ENCODE measurements at places on chromosomes 7 and 10. TPM values are rescaled to one million over a fixed set of nuclear protein-coding genes. Genes with fewer than 3 reads are reported as not detected.

DNA sequence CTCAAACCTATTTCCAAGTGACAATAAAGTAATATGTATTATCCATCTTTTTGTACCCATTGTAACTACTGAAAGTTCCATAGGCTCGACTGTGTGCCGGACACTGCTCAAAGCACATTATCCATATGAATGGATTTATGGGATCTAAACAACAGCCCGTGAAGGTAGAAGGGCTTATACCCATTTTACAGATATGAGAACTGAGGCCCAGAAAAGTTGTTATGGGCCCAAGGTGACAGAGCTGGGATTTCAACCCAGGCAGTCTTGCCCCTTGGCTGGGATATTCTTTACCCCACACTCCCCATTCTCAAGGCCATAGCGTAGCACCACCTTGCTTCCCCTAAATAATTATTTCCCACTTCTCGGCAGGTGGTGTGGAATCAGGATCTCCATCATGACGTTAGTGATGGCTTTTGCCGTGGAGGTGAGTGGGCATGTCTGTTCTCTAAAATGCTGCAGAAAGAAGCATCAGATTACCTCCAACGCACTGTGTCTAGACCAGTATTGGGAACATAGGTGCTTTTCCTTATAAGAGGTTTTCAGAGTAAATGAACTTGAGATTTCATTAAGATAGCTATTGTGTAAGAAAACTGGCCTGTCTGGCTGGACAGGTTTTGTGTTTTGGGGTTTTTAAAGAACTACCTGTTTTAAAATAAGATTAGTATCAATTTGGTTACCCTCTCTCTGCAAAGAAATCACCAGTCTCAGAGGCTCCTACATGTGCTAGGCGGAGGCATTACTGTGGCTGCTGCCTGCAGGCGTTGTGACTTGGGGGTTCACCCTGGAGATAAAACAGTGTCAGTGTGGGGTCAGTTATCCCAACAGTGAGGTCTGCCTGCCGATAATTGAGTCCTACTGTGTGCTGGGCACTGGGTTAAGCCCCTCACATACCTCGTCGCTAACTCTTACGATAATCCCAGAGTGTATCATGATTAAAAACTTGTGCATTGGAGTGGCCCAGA, 85.1 kb upstream of the SDK1 start:
- DNase-seq: no peak

DNA sequence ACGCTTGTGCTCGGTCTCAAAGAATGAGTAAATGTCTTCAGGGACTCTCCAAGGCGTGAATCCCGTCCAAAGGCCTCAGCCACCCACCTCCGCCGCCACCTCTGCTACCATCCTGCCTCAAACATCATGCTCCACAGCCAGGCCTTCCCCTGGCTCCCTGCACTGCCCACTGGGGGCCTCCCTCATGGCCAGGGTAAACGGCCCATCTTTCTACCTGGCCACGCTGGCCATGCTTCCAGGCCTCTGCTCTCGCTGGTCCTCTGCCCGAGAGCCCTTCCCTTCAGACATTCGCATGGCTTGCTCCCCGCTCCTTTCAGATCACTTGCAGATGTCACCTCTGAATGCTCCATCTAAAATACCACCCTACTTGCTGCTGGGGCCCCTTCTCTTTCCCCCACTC, 40.2 kb downstream of the ZNF783 start:
- DNase-seq: no peak

Gene OGDH
- total RNA-seq: 82.5 TPM

Gene SCART1
- 0.80 TPM for total RNA-seq

Gene EBF3
- 0.44 TPM for total RNA-seq

DNA sequence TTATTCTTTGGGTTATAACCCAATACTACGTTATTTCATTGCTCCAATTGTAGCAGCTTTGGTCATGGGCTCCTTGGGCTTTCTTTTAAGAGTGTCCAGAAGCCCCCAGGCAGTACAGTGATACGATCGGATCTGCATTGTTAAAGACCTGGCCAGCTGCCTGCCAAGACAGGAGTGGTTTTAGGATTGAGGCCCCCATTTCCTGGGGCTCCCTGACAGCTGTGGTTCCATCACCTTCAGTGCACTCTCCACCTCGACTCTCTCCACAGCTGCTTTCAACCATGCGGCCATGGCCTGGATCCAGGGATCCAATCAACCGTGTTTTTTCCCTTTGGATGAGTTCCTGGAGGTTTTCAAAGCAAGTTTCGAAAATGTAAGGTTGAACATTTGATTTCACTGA, 123.4 kb upstream of the BTBD16 start:
- DNase-seq: no peak

Gene PTPN20
- total RNA-seq: 0.61 TPM

DNA sequence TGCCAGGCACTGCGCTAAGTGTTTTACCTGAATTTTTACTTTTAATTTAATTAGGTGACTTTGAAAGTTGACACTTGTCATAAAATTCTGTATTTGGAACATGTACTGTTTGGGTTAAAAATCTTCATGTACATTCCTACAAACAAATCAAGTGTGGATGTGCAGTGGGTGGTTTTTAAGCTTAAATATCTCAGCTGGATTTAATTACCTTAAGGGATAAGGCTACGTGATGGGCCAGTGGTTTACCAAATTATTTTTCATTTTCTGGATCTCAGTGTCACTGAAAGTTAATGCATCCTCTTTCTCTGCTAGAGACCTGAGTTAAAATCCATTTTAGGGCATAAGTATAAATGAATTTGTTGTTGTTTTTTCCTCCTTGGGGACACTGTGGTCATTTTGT, 51.1 kb downstream of the EXOC4 start:
- DNase-seq: no peak
